ENCODE measurements at places on chromosomes 11 and 22. TPM values are rescaled to one million over a fixed set of nuclear protein-coding genes. Genes with fewer than 3 reads are reported as not detected.

Gene CHRM1
- not detected for total RNA-seq

Gene KREMEN1
- total RNA-seq: 3.9 TPM

- no peak for DNase-seq
Measured at GRCh38 chr11:14583252-14584034, 60.2 kb upstream of the PDE3B start.

GRCh38 chr11:33642461-33643166 is 58.0 kb downstream of the C11orf91 start:
- no peak for DNase-seq

GRCh38 chr11:60777106-60777505 is 8.0 kb upstream of the MS4A10 start:
- DNase-seq: no peak

GRCh38 chr11:14657841-14658240 is 14.2 kb downstream of the PDE3B start:
- no peak for DNase-seq
